Small intestine (tissue), 16 donors: ENCODE measurements at places on chromosomes 11 and 22. TPM values are rescaled to one million over a fixed set of nuclear protein-coding genes. Genes with fewer than 3 reads are reported as not detected.
A peak's percentile ranks its signal among the peaks of the same experiment; 100 is the strongest.

- H3K4me1 ChIP-seq: no peaks in the 10 kb centered on the region
- H3K4me3 ChIP-seq: no peak overlapping the region
- no peaks in the 10 kb centered on the region for H3K36me3 ChIP-seq
- peak; percentile 78 for DNase-seq
- H3K27ac ChIP-seq: no peak overlapping the region
Measured at GRCh38 chr11:133163463-133164419, 368.6 kb downstream of the OPCML start.

DNA sequence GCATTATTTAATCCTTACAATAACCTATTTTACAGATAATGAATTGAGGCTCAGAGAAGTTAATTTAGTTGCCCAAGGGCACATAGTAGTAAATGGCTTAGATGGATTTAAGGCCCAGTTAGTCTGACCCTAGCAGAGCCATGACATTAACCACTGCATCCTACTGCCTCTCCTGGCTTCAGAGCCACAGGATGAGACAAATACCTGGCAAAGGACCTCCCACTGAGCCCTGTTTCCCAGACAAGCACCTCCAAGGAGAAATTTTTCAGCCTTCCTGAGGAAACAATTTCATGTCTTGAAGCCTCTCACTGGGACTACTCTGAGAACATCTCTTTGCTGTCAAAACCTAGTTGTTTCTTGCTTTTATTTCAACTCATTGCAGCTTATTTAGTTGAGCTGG is 28.4 kb downstream of the IZUMO1R start:
- H3K27me3 ChIP-seq: no peaks in the 10 kb centered on the region
- no peak for DNase-seq
- H3K4me3 ChIP-seq: no peak overlapping the region
- no peaks in the 10 kb centered on the region for H3K36me3 ChIP-seq
- H3K27ac ChIP-seq: no peak overlapping the region

The OR5T1 gene
- not detected for polyA plus RNA-seq

- no peaks in the 10 kb centered on the region for H3K4me1 ChIP-seq
- no peak for DNase-seq
- H3K36me3 ChIP-seq: no peaks in the 10 kb centered on the region
- H3K27me3 ChIP-seq: peaks cover 5% of the 10 kb centered on the region
- H3K27ac ChIP-seq: no peak overlapping the region
- H3K4me3 ChIP-seq: no peak overlapping the region
Measured at GRCh38 chr22:27462190-27462589, 339.4 kb downstream of the MN1 start.

GRCh38 chr22:42154293-42155052 is 23.9 kb upstream of the CYP2D6 start:
- no peaks in the 10 kb centered on the region for H3K27me3 ChIP-seq
- no peaks in the 10 kb centered on the region for H3K4me1 ChIP-seq
- H3K27ac ChIP-seq: no peak overlapping the region
- no peak for DNase-seq
- no peak overlapping the region for H3K4me3 ChIP-seq

The PANX2 gene
- polyA plus RNA-seq: not detected

The SLC22A8 gene
- polyA plus RNA-seq: not detected

DNA sequence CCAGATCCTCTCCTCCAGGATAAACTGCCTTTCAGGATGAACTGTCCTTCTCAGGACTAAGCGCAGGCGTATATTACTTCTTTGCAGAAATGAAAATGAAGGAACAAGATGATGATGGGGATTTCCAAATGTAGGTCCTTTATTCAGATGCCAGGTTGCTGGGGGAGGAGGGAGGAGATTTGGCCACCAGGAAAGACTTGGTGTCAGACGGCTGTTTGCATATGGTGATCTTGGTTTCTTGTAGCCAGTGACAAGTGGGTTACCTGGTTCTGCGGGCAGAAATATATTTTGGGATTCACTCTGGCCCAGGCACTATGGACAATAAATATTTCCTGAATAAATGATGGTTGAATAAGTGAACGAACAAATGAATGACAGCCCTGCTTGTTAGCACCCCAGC is 243.4 kb downstream of the MIAT start:
- H3K36me3 ChIP-seq: no peaks in the 10 kb centered on the region
- peaks cover 4% of the 10 kb centered on the region for H3K4me1 ChIP-seq
- H3K4me3 ChIP-seq: no peak overlapping the region
- no peak overlapping the region for H3K27ac ChIP-seq
- peaks cover 11% of the 10 kb centered on the region for H3K27me3 ChIP-seq

DNA sequence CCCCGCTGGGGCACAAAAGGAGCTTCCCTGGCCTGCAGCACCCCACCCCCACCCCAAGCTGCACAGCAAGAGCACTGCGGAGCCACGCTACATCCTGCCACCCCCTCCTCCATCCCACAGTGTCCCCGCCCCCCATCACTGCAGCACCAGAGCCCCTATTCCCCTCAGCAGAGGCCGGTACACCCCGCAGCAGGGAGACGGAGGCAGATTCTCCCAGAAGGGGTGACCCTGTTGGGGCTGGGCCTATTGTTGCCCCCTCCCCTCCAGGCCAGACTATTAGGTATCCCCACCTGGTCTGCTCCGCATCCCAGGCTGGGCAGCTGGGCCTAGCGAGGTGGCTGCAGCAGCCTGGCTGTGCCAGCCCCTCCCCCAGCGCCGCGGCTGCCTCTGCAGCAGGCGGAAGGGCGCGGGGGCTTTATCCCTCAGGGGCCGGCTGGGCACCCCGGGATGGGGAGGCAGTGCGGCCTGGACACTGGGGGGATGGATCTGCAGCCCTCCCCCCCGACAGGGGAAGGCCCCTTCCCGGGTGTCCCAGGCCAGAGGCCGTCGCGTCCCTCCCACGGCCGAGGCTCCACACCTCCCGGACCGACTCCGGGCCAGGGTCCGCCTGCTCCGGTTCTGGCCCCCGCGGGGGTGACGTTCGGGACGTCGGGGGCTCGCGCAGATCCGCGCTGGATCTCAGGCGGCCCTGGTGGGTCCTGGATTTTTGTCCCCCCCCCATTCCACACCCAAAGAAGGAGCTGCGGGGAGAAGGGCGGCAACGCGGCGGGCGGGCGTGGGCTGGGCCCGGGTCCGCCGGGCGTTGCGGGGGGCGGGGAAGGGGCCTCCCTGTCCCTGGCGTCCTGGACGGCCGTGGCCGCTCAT is 943 bp downstream of the DUSP8 start:
- DNase-seq: peak; percentile 76
- peaks cover 14% of the 10 kb centered on the region for H3K27me3 ChIP-seq
- peaks cover 67% of the 10 kb centered on the region for H3K4me1 ChIP-seq
- H3K36me3 ChIP-seq: peaks cover 35% of the 10 kb centered on the region
- peak overlapping the region; percentile 76 for H3K4me3 ChIP-seq

- no peaks in the 10 kb centered on the region for H3K4me1 ChIP-seq
- no peak overlapping the region for H3K27ac ChIP-seq
- no peak for DNase-seq
- no peaks in the 10 kb centered on the region for H3K36me3 ChIP-seq
- H3K27me3 ChIP-seq: no peaks in the 10 kb centered on the region
Measured at GRCh38 chr11:92480499-92480898, 255.9 kb downstream of the FAT3 start.
